Activated CD8-positive, alpha-beta memory T cell treated with anti-CD3 and anti-CD28 coated beads, Interleukin-2, amount 50 U/mL, for 48 hours (primary cell): ENCODE measurements at places on chromosomes 5 and 9.
A peak's percentile ranks its signal among the peaks of the same experiment; 100 is the strongest.

- DNase-seq = no peak
Measured at GRCh38 chr9:36764364-36765076, 191.8 kb downstream of the MELK start.

DNA sequence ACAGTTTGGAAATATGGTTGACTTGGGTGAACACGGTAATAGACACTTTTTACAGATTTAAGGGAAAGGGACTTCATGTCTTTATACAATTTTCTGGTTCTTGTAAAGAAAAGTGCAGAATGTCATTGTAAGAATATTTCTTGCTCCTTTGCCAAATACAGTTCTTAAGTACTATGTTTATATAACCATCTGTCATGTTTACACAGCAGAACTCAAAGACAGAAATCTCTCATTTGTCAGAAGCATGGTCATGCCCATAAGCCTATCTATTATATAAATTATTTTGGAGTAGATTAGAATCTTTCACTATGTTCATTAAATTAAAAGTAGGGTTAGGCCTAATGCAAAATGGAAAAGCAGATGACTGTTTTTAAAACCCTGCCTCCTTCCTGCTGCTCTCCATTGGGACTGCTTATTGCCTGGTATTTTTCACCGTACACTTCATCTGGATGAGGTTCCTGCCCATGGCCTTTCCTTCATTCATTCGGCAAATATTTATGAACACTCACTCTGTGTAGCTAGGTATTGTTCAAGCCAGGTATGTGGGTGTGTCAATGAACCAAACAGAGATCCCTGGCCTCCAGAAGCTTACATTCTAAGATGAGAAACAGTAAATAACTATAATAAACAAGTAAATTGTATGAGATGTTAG lies 558.1 kb downstream of the NR2F1-AS1 start:
- no peak for DNase-seq

- DNase-seq = no peak
Measured at GRCh38 chr5:35046774-35047173, 975 bp downstream of the AGXT2 start.

- DNase-seq = no peak
Measured at GRCh38 chr5:54704333-54704732, 186.8 kb downstream of the SNX18 start.

DNA sequence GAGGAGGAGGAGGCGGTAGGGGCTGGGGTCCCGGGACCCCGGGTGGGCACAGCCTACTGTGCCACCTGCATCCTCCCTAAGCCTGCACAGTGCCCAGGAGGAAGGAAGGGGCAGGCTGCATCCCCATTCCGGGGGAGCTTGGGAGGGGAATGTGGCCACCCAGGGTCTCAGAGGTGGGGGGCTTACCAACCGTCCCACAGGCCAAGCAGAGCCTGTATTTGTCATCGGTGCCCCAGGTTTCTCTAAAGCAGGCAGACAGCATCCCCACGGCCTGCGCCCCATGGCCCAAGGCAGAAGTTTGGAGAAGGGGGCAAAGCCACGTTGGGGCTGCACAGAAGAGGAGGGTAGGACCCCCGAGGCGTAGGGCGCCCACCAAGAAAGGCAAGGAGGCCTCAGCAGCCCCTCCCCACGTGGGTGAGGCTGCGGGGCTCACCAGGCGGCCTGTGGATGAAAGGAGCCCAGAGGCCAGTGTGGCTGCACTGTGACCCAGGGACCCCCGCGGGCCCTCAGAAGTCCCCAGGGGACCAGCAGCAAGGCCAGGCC lies 507 bp upstream of the GPSM1 start:
- no peak for DNase-seq

DNA sequence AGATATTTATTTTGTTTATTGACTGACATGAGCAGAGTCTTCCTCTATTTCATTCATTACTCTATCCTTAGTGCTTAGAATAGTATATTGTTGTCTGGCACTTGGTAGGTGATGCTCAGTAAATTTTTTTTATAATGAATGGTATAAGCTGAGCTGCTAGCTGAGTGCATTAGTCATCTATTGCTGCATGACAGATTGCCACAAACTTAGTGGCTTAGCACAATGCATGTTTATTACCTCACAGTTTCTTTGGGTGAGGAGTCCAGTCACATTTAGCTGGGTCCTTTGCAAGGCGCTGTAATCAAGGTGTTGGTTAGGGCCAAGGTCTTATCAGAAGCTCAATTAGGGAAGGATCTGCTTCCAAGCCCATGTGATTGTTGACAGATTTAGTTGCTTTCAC lies 23.1 kb downstream of the SMAD5 start:
- no peak for DNase-seq

- no peak for DNase-seq
Measured at GRCh38 chr5:37037840-37038239, 161.3 kb downstream of the NIPBL start.

DNA sequence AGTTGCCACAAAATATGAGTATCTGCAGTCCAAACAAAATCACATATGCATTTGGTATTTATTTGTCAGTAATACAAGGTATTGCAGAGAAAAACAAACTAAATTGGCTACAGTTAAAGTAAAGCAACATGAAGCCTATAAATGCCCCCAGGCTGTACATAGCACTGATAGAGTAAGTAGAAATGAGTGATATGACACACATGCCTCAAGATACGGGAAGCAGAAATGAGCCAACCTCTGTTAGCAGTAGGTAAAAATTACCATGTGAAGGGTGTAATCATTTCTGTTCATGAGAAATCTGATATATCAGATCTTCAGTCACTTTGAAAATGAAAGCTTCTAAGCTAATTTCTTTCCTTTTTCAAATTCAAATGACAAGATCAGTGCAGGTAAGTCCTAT lies 131.1 kb downstream of the CHSY3 start:
- no peak for DNase-seq

GRCh38 chr5:125487231-125487630 lies 740.8 kb upstream of the ZNF608 start:
- no peak for DNase-seq

GRCh38 chr9:130128251-130128650 lies 44.0 kb upstream of the NCS1 start:
- peak; percentile 81 for DNase-seq
